Activated naive CD8-positive, alpha-beta T cell treated with anti-CD3 and anti-CD28 coated beads, Interleukin-2, amount 50 U/mL, for 24 hours (primary cell): ENCODE measurements at places on chromosomes 2 and 18.

- peaks cover 14% of the 10 kb centered on the region for H3K4me1 ChIP-seq
- no peak overlapping the region for H3K27ac ChIP-seq
- H3K36me3 ChIP-seq = no peaks in the 10 kb centered on the region
- peaks cover 12% of the 10 kb centered on the region for H3K27me3 ChIP-seq
- no peak overlapping the region for H3K4me3 ChIP-seq
Observed at GRCh38 chr2:111662771-111663470, 221.1 kb downstream of the ANAPC1 start.

DNA sequence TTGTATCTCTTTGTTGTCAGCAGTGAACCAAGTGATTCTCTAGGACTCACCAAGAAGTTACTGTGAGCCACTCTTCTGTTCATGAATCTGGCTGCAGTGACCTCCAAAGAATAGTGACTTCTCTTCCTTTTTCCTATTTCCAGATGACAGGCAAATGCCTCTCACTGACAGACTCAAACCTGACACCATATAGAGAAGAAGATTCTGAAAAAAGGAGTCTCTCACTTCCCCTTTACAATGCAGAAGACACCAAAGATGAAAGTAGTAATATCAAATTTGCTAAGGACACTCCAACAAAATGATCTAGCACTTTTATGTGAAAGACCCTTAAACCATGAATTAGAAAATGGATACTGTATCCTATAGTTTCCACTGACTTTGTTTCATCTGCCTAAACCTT lies 44.4 kb upstream of the SETBP1 start:
- H3K27me3 ChIP-seq = peaks cover 2% of the 10 kb centered on the region
- DNase-seq = no peak

- no peaks in the 10 kb centered on the region for H3K27me3 ChIP-seq
- H3K4me3 ChIP-seq = no peak overlapping the region
- H3K4me1 ChIP-seq = no peaks in the 10 kb centered on the region
- H3K27ac ChIP-seq = no peak overlapping the region
- no peak for DNase-seq
Observed at GRCh38 chr2:100451092-100451491, 19.2 kb upstream of the NMS start.

DNA sequence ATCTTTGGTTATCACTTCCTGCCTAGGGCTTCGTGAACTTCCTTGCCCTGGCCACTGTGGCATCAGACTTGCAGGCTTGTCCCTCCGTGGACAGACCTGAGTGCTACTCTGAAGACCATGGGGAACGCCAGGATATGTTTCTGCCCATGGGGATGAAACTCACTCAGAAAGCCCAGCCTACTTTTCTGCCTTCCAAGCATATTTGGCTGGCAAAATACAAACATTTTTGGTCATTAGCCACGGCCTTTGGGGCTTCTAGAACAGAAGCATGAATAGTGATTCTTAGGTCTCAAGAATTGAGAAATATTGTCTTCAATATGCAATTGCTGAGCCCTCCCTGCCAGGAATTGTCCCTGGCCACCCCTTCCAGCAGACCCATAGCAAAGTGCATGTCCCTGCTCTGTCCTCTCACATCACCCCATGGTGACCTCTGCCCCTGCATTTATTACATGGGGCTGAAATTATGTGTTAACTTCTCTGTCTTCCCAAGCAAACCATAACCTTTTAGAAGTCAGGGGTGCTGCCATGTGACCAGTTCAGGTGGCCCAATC lies 152.4 kb downstream of the OSR1 start:
- H3K4me3 ChIP-seq = no peak overlapping the region
- H3K4me1 ChIP-seq = no peaks in the 10 kb centered on the region
- no peak overlapping the region for H3K27ac ChIP-seq
- no peak for DNase-seq
- H3K36me3 ChIP-seq = no peaks in the 10 kb centered on the region

DNA sequence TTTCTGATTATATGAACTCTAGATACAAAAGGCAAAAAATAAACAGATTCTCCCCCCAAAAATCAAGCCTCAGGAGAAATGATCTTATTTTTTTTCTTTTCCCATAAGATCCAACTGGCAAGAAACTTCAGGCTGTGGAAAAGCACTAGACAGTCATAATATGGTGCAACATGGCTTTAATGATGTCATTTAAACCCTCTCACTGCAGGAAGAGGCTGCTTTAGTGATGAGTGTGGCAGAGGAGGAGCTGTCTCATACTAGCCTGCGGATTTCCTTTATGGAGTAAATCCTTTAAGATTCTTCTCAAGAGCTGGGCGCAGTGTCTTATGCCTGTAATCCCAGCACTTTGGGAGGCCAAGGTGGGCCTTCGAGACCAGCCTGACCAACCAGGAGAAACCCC lies 83.3 kb upstream of the CD28 start:
- H3K4me3 ChIP-seq = no peak overlapping the region
- DNase-seq = no peak
- H3K27me3 ChIP-seq = no peaks in the 10 kb centered on the region
- peaks cover 3% of the 10 kb centered on the region for H3K36me3 ChIP-seq
- peak overlapping the region; percentile 61 for H3K27ac ChIP-seq

DNA sequence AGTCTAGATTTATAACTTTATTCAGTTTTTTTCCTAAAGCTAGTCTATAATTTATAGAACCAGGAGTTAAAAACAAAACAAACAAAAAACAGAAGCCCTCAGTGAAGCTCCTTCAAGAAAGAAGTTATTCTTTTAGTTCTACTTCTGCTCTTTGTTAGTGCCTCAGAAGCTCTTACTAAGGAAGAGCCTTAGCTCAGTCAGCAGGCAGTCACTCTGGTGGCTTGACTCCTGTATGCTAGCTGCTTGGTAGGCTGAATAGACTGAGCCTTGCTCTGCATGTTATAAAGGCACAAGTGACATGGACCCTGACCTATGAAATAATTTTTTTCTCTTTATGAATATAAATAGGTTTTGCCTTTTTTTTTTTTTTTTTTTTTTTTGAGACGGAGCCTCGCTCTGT lies 24.8 kb downstream of the NCOA1 start:
- no peak for DNase-seq
- H3K27ac ChIP-seq = peak overlapping the region; percentile 66
- peaks cover 66% of the 10 kb centered on the region for H3K4me1 ChIP-seq
- no peak overlapping the region for H3K4me3 ChIP-seq

GRCh38 chr18:22342625-22343024 lies 75.1 kb downstream of the CTAGE1 start:
- H3K4me1 ChIP-seq = peaks cover 74% of the 10 kb centered on the region
- peaks cover 20% of the 10 kb centered on the region for H3K27me3 ChIP-seq
- no peaks in the 10 kb centered on the region for H3K36me3 ChIP-seq
- DNase-seq = peak; percentile 30
- H3K27ac ChIP-seq = peak overlapping the region; percentile 59

DNA sequence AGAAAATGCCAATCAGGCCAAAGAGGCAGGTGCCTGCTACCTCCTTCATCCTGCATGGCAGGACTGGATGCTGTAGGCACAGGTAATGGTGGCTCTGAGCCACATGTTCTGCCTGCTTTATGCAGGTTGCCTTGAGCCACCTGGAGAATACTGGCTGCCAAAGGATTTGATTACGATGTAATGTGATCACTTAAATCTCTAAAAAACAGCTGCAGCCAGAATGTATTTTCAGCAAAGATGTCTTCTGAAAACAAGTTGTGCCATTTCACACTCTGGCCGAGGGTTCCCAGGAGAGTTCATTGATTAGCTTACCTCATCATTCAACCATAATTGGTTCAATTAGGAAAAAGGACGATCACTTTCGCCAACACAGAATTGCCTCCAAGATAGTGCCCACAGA lies 17.9 kb upstream of the MSGN1 start:
- no peak for DNase-seq
- no peak overlapping the region for H3K27ac ChIP-seq

DNA sequence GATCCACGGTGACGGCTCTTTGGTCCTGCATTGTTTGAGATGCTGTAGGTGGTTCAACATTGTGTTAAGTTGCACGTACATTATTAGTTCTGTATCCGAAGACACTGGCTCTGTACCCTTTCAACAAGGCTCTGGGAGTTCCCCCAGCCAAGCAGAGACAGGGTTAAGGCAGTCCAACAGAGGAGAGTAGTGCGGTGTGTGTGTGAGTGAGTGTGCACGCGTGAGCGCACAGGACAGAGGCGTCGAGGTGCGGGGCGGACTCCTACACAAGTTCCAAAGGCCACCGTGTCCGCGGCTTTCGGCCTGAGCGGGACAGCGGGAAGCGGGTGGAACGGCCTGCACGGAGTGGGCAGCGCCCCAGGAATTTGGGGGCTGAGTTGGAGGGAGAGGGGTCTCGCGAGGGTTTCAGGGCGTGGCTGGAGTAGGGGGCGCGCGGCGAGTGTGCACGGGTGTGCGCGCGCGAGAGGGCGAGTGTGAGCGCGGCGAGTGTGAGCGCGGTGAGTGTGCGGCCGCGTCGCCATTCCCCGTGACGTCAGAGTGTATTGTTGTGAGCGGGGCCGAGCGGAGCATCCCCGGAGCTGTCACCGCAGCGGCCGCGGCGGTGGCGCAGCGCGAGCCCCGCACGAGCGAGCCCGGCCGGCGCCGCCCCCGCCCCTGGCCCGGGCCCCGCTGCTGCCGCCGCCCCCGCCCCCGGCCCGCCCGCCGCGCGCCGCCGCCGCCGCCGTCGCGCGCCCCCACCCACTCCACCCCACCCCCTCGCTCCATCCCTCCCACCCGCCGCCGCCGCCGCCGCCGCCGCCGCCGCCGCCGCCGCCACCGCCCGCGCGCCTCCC lies at the start of gene ASXL3:
TSS of gene ASXL3 (plus strand) at position 535 of the 833 bp plus-strand sequence. CDS start 413 bp downstream, outside the sequence.
- H3K27ac ChIP-seq = no peak within 1 kb of the TSS
- no peaks in the 10 kb centered on the region for H3K36me3 ChIP-seq
- peak within 1 kb of the TSS; percentile 77 for H3K4me3 ChIP-seq
- peaks cover 6% of the 10 kb centered on the region for H3K4me1 ChIP-seq

GRCh38 chr2:57796527-57796926 lies 250.1 kb upstream of the VRK2 start:
- H3K27me3 ChIP-seq = no peaks in the 10 kb centered on the region
- H3K27ac ChIP-seq = no peak overlapping the region
- H3K36me3 ChIP-seq = no peaks in the 10 kb centered on the region
- H3K4me3 ChIP-seq = no peak overlapping the region
- no peaks in the 10 kb centered on the region for H3K4me1 ChIP-seq

DNA sequence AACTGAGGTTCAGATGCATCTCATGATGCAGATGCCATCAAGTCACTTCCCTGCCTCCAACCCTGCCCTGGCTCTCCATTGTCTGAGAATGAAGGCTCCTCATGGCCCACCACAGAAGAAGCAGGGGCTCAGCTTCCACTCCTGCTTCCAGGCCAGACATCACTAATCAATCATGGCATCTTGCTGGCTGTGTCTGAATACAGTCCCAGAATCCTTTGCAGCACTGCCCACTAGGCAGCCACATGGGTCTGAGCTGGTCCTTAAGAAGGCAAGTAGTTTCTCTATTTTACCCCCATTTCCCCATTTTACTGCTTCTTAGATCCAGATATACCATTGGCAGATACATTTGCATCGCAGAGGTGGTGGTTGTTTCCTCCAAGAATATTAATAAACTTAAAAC lies 7.3 kb downstream of the ASPRV1 start:
- no peak for DNase-seq
- no peak overlapping the region for H3K4me3 ChIP-seq
- no peaks in the 10 kb centered on the region for H3K4me1 ChIP-seq
- H3K27me3 ChIP-seq = peaks cover under 1% of the 10 kb centered on the region

GRCh38 chr2:100832885-100833284 lies 12.9 kb downstream of the NPAS2 start:
- no peaks in the 10 kb centered on the region for H3K36me3 ChIP-seq
- no peak overlapping the region for H3K4me3 ChIP-seq
- peaks cover 4% of the 10 kb centered on the region for H3K4me1 ChIP-seq
- no peak for DNase-seq
- H3K27me3 ChIP-seq = peaks cover 3% of the 10 kb centered on the region
- H3K27ac ChIP-seq = no peak overlapping the region

GRCh38 chr18:63410792-63411191 lies 11.5 kb downstream of the VPS4B start:
- peaks cover 46% of the 10 kb centered on the region for H3K36me3 ChIP-seq
- no peaks in the 10 kb centered on the region for H3K27me3 ChIP-seq
- no peak for DNase-seq
- no peak overlapping the region for H3K4me3 ChIP-seq

GRCh38 chr2:46173636-46174250 lies 123.5 kb upstream of the EPAS1 start:
- H3K4me3 ChIP-seq = no peak overlapping the region
- no peaks in the 10 kb centered on the region for H3K36me3 ChIP-seq
- no peaks in the 10 kb centered on the region for H3K27me3 ChIP-seq
- DNase-seq = no peak

- no peaks in the 10 kb centered on the region for H3K27me3 ChIP-seq
- no peak overlapping the region for H3K27ac ChIP-seq
- no peaks in the 10 kb centered on the region for H3K4me1 ChIP-seq
- no peaks in the 10 kb centered on the region for H3K36me3 ChIP-seq
- DNase-seq = no peak
Observed at GRCh38 chr18:37962316-37962966, 396.8 kb upstream of the CELF4 start.

DNA sequence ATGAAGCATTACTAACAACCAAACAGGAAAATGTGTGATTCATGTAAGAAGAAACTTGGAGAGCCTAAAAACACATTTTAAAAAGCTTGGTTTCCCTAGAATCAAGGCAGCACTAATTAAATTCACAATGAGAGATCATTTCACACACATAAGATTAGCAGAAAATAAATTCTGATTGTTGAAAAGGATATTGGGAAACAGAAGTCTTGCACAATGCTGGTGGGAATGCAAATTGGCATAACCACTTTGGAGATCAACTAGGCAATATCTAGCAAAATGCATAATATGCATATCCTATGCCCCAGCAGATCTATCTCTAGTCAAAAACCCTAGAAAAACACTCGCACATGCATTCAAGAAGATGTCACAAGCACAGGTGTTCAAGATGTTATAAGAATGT lies 75.3 kb upstream of the SIX3 start:
- no peak overlapping the region for H3K4me3 ChIP-seq
- no peaks in the 10 kb centered on the region for H3K36me3 ChIP-seq
- no peaks in the 10 kb centered on the region for H3K4me1 ChIP-seq
- DNase-seq = no peak
- H3K27me3 ChIP-seq = peaks cover 26% of the 10 kb centered on the region

- H3K4me3 ChIP-seq = no peak overlapping the region
- H3K36me3 ChIP-seq = no peaks in the 10 kb centered on the region
- no peaks in the 10 kb centered on the region for H3K27me3 ChIP-seq
- H3K27ac ChIP-seq = no peak overlapping the region
- H3K4me1 ChIP-seq = peaks cover 66% of the 10 kb centered on the region
Observed at GRCh38 chr2:98514096-98514639, 69.5 kb downstream of the INPP4A start.

DNA sequence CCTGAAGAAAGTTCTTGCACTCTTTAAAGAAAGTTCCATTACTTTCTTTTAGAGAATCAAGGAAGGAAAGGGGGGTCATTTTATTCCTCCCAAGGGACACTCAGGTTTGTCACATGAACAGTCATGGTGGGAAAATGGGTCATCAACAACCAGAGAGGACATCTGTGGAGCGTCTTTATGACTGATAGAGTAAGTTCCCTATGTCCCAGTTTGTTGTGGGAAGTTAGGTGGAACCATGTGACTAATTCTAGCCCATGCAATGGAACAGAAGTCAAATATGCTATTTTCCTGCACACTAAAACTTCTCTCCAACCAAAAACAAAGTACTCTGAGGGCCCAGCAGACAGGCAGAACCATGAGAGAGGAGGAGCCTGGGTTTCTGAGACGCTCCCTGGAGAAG lies 165.6 kb upstream of the SERTAD2 start:
- H3K4me1 ChIP-seq = peaks cover 35% of the 10 kb centered on the region
- no peak for DNase-seq
- H3K27me3 ChIP-seq = no peaks in the 10 kb centered on the region
- peak overlapping the region; percentile 95 for H3K27ac ChIP-seq
